ENCODE measurements at places on chromosomes 6 and 20.

DNA sequence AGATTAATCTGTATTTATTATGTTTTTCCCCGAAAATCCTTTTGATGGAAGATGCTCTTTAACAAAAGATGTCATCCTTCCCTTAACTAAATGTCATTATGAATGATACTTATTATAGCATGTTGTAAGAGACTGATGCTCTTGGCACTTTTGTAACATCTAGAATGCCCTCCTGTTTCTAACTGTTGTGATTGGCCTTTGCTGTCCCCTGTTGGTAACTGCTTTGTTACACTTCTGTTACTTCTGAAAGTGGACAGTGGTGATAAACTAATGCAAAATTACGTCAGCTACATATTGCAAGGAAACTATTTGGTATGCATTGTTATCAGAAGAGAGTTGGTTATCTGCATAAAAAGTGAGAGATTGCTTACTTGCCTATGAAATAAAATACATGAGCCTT, 5.8 kb downstream of the TTK start:
- no peak for DNase-seq

DNA sequence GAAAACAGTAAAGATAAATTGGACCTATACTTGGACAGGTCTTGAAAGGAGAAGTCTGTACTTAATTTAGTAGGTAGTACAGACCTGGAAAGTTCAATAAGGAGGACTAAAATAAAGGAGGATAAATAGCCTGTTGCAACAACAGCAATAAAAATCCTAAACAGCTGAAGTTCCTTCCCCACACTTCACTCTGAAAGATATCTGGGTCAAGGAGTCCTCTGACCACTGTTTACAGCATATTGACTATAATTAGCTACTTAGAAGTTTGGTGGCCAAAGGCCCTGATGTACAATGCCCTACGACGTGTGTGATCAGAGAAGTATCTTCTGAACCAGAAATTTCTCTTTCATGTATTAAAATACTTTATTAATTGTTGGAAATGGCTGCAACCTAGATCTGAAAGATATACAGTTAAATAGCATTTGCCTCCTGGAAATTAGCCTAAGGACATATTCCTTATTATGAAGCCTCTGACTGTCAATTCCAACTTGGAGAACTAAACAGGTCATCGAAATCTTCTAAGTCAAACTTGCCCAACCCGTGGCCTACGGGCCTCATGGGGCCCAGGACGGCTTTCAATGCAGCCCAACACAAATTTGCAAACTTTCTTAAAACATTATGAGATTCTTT, 82.8 kb downstream of the KIF13A start:
- DNase-seq = no peak

DNA sequence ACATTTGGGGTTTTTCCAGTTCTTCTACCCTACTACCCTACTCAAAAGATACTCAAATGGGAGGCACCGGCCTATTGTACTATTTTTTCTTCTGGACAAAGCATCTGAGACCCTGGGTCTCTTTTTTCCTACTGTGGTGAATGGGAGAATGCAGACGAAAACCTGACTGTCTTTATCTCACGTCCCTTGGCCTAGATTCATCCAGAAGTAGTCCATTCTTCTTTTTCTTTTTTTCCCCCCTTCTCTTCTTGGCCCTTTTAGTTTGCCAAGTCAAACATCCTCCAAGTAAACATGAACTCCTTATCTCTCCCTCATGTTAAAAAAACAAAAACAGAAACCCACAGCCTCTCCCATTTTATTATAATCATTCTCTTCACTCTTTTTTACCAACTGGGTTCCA, 8.7 kb upstream of the ILRUN start:
- DNase-seq = no peak

DNA sequence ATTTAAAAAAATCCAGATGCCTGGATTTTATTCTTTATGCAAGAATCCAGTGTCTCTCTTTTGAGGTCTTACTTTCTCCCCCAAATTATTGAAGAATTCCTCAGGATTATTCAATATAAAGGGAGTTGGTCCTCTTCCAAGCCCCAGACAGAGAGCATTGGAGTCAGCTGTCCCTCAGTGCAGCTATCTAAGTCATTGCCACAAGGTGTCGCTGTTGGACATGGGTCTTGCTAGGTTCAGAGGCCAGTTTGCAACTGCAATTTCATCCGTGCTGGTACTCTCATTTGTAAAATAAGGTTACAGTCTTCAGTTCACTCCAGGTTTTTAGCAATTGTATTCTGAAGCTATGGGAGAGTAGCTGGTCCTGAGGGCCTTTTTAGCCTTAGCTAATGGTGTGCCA, 27.8 kb downstream of the CCN2 start:
- peak; percentile 78 for DNase-seq

- DNase-seq = no peak
These were observed 10.2 kb upstream of the MROH8 start for GRCh38 chr20:37189416-37190016.

DNA sequence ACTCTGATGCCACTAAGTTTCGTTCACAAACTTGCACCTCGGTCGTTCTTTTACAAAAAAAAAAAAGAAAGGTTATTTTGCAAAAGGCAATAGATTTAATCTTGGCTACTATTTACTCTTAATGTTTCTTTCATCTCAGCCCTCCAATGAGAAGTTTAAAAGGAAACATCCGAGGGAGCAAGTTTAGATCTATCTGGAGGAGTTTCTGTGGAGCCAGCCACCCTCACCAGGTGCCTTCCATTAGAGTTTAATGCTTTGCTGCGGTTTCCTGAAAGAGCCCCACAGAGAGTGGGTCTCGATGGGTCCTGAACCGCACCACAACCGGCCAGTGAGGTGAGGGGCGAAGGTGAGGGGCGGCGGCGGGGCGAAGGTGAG, 632 bp downstream of the PRKN start:
- DNase-seq = no peak

GRCh38 chr6:158272324-158272723, 39.9 kb upstream of the TULP4 start:
- DNase-seq = no peak

GRCh38 chr6:134979142-134979541, 29.2 kb upstream of the ALDH8A1 start:
- no peak for DNase-seq

DNA sequence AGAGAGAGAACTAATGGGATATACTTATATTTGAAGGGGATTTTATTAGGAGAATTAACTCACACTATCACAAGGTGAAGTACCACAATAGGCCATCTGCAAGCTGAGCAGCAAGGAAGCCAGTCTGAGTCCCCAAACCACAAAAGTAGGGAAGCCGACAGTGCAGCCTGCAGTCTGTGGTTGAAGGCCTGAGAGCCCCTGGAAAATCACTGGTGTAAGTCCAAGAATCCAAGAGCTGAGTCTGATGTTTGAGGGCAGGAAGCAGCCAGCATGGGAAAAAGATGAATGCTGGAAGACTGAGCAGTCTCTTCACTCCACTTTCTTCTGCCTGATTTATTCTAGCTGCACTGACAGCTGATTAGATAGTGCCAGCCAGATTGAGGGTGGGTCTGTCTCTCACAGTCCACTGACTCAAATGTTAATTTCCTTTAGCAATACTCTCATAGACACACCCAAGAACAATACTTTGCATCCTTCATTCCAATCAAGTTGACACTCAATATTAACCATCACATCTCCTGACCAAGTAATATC, 823.9 kb downstream of the PHF3 start:
- DNase-seq = no peak

DNA sequence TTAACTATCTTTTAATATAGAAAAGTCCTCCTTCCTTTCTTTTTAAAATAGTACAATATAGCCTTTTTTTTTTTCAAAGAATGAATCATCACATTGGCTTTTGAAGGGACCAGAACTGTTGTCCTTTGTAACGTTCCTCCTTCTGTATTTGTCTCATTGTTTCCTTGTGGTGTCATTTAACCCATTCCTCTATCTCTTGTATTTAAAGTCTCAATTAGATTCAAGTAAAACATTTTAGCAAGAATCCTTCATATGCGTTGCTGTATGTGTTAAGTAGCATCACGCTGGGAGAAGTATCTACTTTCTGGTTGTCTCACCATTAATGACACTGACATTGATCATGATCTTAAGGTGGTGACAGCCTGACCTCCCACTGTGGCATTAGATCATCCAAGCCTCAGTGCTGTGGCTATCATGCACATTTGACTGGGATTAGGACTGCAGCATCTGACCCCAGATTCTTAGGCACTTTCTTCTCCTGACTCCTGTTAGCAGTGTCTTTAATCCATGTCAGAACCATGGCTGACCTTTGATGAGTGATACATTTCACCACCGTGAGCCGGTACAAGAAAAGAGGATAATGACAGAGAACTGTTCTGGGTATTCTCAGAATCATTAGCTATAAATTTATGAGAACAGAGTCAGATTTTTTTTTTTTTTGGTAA, 67.5 kb upstream of the TFB1M start:
- DNase-seq = no peak

GRCh38 chr20:33490023-33490933, at the start of gene CBFA2T2:
TSS of gene CBFA2T2 (plus strand) at chr20:33490096. CDS start at chr20:33490268, 172 bp downstream.
- DNase-seq = peak; percentile 61

DNA sequence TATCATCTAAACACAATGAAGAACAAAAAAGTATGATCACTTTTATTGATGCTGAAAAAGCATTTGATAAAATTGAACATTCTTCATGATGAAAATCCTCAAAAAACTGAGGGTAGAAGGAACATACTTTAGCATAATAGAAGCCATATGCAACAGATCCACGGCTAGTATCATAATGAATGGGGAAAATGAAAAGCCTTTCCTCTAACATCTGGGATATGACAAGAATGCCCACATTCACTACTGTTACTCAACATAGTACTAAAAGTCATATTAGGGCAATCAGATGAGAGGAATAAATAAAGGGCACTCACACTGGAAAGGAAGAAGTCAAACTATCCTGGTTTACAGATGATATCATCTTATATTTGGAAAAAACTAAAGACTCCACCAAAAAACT, 256.6 kb downstream of the RFPL4B start:
- DNase-seq = no peak

- no peak for DNase-seq
These were observed 866.1 kb upstream of the ADGRB3 start for GRCh38 chr6:67768972-67769371.

GRCh38 chr6:141347906-141348492, 784.7 kb upstream of the GJE1 start:
- DNase-seq = no peak

DNA sequence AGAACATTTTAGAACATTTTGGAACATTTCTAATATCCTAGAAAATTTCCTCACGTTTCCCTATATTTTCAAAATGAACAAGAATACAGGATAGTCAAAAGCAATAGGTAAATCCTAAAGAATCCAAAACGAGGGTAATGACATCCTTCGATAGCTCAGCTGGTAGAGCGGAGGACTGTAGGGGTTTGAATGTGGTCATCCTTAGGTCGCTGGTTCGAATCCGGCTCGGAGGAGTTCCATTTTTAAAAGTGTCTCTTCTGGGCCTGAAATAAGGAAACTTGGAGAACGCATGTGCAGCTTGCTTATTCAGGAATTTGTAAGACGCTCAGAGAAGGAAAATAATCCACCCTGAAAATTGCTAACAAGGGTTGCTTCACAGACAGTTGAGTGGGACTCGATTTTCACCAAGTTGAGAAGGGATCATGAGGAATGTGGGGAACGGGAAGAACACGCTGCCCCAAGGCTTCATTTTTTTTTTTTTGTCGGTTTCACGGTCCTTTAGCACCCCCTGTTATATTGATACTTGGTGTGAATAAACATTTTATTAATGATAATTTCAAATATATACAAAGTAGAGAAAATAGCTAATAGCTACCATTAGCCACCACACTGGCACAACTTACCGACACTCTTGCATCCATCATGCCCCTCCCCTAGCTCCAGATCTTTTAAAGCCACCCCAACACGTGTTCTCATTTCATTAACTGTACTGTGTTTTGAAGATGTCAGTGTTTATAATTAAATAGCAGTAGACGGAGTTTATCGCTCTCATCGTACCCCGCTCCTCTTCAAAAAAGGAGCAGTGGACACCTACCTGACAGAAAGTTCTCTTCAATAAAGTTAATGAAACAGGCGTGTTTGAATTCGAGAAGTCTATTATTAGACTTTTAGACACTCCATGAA, 1.8 kb upstream of the ABT1 start:
- peak; percentile 87 for DNase-seq

- no peak for DNase-seq
These were observed 43.6 kb downstream of the REPS1 start for GRCh38 chr6:138944412-138944811.

- DNase-seq = peak; percentile 71
These were observed 155.7 kb upstream of the PRSS16 start for GRCh38 chr6:27091661-27092315.
